CD4-positive, alpha-beta memory T cell (primary cell): ENCODE measurements at places on chromosomes 4 and X.

- DNase-seq = no peak
Observed at GRCh38 chr4:74316397-74316796, 8.1 kb downstream of the EPGN start.

DNA sequence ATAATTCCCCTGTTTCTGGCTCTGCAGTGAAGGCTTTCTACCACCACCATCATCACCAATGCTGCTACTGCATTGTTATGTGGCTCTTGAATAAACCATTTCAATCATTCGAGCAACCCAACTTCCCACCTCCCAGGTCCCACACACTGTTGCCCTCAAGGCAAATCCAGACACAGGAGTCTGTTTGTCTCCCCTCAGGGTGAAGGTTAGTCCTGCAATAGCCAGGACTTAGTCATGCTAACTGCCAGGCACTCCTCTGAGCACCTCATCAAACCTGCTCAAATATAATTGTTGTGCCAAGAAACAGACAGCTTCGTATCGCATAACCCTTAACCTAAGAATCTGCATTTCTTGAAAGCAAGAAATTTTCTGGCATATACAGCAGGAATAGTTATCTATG lies 213.2 kb downstream of the KDR start:
- no peak for DNase-seq

- DNase-seq = no peak
Observed at GRCh38 chrX:16033331-16033730, 90.0 kb upstream of the GRPR start.

- DNase-seq = no peak
Observed at GRCh38 chrX:127490000-127490399, 562.2 kb downstream of the ACTRT1 start.

DNA sequence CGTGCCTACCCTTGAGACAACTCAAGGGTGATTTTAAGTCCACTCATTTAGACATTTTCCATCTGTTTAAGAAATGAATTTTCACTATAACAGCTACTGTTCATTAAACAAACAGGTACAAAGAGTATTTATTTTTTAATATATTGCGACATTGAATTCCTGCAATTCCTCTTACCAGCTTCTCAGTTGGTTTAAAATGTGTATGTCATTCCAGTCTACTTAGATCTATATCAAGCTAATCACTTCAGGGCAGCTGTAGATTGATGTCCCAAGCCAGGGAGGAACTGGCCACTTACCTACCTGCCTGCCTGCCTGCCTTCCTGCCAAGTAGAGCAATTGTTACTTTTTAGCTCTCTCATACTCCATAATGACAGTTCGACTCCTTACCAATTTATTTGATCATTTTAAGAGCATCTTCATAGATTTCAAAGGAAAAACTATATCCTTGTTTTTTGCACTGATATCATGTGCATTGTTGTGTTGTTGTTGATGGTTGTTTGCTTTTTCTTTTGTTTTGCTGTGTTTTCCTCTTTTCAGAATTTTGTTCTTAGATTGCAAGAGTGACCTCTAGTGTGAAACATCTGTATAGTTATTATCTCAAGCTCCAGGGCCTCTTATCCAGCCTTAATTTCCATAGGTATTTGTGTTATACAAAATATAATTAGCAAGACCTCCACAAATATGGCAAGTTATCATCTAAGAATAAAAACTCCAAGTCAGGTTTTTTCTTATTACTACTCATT lies 120.9 kb upstream of the NRK start:
- no peak for DNase-seq

DNA sequence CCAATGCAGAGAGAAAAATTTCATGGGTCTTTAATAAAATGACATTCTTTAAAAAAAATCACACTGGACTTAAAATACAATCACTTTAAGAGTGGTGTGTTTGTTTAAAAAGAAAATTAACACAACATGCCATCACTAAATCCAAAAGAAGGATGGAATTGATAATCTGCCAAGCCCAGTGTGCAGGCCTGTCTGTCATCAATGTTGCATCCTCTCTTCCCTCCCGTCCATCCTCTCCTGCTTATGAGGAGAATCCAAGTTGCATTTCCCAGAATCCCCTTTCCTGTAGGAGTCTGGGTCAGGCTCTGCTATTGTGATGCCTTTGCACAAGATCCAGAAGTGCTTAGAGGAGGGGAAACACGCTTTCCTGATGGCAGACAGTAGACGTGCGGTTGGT lies 169.4 kb downstream of the MID1 start:
- DNase-seq = no peak

DNA sequence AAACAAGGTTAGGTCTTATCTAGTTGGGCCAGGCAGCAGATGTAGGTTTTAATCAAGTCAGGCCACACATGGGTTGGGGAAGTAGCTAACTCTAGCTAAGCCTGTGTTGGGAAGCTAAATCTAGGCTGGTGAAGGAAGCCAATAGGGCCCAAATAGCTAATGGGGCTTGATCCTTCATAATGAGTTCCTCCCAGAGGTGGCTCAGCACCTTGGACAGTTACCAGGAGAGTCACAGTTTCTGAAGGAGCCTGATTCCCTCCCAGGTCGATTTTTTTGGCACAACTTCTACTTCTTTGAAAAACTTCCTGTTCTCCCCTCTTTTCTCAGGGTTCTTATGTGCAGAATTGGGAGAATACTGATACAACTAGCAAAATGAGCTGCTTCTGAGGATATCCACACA lies 242.5 kb upstream of the PRPS2 start:
- DNase-seq = no peak

DNA sequence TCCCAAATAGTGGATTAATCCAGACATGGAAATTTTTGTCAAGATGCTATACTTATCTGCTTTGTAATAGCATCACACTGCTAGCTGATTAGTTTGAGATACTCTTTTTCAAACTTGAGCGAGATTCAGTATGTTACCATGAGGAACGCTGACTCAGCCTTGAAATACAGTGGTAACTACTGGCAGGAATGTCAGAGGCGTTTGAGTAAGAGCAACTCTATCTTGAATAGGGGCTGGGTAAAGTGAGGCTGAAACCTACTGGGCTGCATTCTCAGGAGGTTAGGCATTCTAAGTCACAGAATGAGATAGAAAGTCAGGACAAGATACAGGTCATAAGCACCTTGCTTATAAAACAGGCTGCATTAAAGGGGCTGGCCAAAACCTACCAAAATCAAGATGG lies 2519.6 kb downstream of the ARAP2 start:
- DNase-seq = no peak

DNA sequence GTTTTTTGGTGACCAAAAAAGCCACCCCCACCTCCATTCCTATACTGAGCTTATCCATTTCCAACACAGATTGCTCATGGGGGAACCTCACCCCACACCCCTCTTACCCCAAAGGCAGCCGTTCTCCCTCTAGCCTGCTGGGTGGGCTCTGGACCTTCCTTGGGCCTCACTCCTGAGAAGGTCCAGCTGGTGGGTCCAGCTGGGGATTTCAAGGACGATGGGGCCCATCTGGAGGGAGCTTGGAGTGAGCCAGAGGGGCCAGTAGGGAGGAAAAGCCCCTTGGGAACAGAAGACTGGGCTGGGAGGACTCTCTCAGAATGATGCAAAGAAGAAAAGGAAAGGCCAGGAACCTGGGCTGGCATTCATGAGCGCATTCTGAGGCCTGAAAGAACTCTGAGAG lies 42.0 kb upstream of the PJA1 start:
- no peak for DNase-seq

GRCh38 chr4:146023334-146023967 lies 84.8 kb upstream of the ZNF827 start:
- no peak for DNase-seq

- DNase-seq = no peak
Observed at GRCh38 chrX:38754818-38755718, 46.2 kb upstream of the MID1IP1 start.

- no peak for DNase-seq
Observed at GRCh38 chr4:180335566-180335965, 1907.6 kb upstream of the TENM3 start.

- no peak for DNase-seq
Observed at GRCh38 chrX:74804574-74804973, 120.7 kb downstream of the NEXMIF start.

GRCh38 chr4:150982557-150983233 lies 32.4 kb downstream of the LRBA start:
- no peak for DNase-seq

DNA sequence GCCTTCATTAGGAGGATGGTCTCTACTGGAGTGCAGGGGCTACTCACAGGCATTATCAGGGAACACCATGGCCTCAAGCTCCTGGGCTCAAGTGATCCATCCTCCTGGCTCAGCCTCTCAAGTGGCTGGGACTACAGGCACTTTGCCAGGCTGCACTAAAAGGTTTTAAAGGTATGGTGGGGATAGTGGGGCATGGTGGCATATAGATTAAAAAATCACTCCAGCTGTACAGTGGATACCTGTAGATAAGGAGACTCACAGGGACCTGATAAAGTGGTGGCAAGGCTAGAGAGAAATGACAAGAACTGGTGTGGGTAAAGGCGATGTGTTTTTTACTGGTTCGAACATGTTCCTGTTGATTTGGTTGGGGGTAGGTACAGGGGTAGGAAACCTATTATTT lies 5.9 kb downstream of the ZAR1 start:
- no peak for DNase-seq

DNA sequence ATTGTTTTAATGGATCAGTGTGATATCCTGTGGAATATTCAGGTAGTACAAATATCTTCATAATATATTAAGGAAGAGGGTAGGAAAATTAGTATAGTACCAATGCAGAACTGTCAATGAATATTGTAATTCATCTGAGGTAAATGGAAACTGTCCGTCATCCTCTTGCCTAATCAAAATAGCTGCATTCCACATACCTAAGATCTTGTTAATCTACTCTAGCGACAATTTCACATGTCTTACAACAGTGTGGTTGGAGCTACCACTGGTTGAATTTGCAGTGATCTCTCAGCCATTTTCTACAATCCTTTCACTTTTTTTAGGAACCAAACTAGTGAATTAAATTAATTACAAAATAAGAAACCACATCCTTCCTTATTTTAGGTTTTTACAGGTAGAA lies 117.5 kb downstream of the PCDH18 start:
- no peak for DNase-seq

- no peak for DNase-seq
Observed at GRCh38 chr4:164756686-164757085, 2.8 kb downstream of the SMIM31 start.

DNA sequence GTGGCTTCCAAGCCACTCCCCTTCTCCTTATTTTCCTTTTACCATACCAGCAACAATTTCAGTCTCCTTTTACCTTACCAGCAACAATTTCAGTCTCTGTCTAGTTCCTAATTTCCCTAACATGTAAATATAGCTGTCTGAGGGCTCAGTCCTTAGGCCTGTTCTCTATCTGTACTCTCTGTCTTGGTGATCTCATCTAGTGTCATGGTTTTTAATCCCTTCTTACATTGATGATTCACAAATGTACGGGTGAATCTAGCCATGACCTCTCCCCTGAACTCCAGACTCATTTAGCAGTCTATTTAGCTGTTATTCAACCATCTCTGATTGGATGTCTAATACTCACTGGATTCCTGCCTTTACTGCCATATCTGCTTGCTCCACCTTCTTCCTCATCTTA lies 7.2 kb downstream of the IL15 start:
- no peak for DNase-seq

DNA sequence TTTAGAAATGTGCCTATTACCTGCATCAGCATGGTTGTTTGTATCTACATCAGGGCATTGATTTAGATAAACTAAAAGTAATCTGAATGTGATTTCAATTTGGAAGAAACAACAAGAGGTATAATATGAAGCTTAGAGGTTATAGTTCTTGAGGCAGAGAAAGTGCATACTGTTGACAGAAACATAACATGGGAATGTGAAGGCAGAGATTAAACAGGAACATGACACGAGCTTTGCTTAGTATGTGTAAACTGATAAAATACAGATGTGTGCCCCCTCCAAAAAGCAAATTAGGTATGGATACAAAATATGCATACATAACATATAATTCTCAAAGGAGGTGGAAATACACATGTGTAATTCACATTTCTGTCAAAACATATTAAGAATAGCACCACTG lies 1180.2 kb upstream of the ADGRL3 start:
- no peak for DNase-seq

- DNase-seq = no peak
Observed at GRCh38 chr4:25837107-25837506, 25.7 kb downstream of the SEL1L3 start.

DNA sequence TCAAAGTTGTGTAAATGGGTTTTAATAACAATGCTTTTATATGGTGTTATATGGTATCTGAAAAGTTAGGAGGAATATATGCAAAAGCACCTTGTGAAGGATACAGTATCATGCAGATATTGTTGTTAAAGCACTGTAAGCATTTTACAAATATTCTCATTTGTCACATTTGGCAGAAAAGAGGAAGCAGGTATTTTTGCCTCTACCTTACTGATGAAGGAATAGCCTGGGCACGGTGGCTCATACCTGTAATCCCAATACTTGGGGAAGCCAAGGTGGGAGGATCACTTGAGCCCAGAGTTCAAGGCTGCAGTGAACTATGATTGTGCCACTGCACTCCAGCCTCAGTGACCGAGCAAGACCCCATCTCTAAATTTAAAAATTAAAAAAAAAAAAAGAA lies 12.2 kb upstream of the GDPD2 start:
- DNase-seq = no peak
